ENCODE measurements at places on chromosomes 2 and 18. TPM values are rescaled to one million over a fixed set of nuclear protein-coding genes. Genes with fewer than 3 reads are reported as not detected.

Gene OTOS
- total RNA-seq = not detected

- no peak for DNase-seq
- no peaks in the 10 kb centered on the region for H3K27me3 ChIP-seq
- no peak overlapping the region for H3K27ac ChIP-seq
- H3K4me1 ChIP-seq = no peaks in the 10 kb centered on the region
- no peak overlapping the region for H3K4me3 ChIP-seq
These were observed 386.5 kb downstream of the DLGAP1 start for GRCh38 chr18:4068552-4069158.

Gene PDCL3
- 13.3 TPM for total RNA-seq

Gene C1QL2
- not detected for total RNA-seq

- H3K27ac ChIP-seq = no peak overlapping the region
- H3K36me3 ChIP-seq = no peaks in the 10 kb centered on the region
- peak; percentile 25 for DNase-seq
- H3K4me3 ChIP-seq = no peak overlapping the region
These were observed 54.9 kb upstream of the MAP2 start for GRCh38 chr2:209368914-209369313.

Gene ST8SIA5
- total RNA-seq = under 0.01 TPM

GRCh38 chr2:64000630-64001381, 18.4 kb downstream of the VPS54 start:
- no peaks in the 10 kb centered on the region for H3K36me3 ChIP-seq
- H3K27ac ChIP-seq = no peak overlapping the region
- no peak for DNase-seq
- no peaks in the 10 kb centered on the region for H3K27me3 ChIP-seq

DNA sequence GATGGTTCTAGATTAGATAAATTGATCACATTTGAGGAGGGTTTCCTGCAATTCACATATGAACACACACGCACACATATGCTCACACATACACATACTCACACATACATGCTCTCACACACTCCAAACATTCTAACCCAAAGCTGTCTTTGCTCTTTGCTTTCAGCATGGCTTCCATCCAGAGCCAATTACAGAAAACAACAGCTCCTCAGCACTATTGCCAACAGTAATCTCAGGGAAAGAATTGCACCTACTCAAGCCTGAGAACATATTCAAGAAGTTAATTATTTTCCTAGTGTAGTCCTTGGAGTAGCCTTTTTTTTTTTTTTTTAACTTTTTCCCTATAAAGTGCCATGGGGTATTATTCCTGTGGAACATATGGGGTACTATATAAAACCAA, 246.9 kb upstream of the PARD3B start:
- H3K36me3 ChIP-seq = no peaks in the 10 kb centered on the region
- no peak overlapping the region for H3K4me3 ChIP-seq
- no peaks in the 10 kb centered on the region for H3K27me3 ChIP-seq
- DNase-seq = no peak

DNA sequence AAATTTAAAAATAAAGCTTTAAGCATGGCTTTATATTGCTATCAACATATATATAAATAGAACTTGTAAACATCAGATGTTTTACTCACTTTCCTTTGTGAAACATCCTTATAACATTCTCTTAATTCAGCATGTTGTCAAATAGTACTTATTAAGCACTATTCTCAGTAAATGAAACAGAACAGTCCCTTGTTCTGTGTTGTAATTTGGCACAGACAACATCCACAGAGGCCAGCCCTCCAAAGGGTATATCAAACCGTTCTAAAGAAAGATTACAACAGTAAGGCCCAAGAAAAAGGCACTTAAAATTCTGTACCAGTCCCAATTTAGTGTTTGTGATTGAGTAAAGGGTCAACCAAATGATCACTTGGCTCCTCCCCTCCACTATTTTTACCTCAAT, 46.0 kb downstream of the GAREM1 start:
- DNase-seq = no peak
- H3K27me3 ChIP-seq = no peaks in the 10 kb centered on the region
- no peaks in the 10 kb centered on the region for H3K36me3 ChIP-seq

- H3K4me1 ChIP-seq = peaks cover 34% of the 10 kb centered on the region
- H3K36me3 ChIP-seq = no peaks in the 10 kb centered on the region
- no peaks in the 10 kb centered on the region for H3K27me3 ChIP-seq
- DNase-seq = no peak
- no peak overlapping the region for H3K4me3 ChIP-seq
- H3K27ac ChIP-seq = no peak overlapping the region
These were observed 30.5 kb downstream of the HPCAL1 start for GRCh38 chr2:10333247-10333613.

DNA sequence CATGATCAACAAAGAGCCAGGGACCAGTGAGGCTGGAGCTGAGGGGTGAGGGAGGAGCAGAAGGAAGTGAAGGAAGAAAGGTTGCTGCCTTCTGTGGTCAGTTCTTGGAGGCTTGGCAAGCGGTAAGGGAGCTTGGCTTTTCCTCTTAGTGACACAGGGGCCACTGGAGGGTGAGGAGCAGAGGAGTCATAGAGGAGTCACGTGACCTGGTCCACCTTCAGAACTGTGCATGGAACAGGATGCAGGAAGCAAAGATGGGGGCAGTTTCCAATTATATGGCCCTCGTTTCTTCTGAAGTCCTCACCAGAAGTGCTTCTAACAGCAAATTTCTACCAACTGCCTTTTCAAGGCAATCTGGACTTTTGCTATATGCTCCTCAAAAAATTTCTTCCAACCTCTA, 326.9 kb upstream of the SMIM21 start:
- no peak overlapping the region for H3K27ac ChIP-seq
- no peaks in the 10 kb centered on the region for H3K4me1 ChIP-seq
- DNase-seq = no peak
- H3K36me3 ChIP-seq = no peaks in the 10 kb centered on the region
- no peaks in the 10 kb centered on the region for H3K27me3 ChIP-seq

GRCh38 chr2:25243995-25244394, 75.6 kb upstream of the POMC start:
- H3K36me3 ChIP-seq = peaks cover 57% of the 10 kb centered on the region
- no peaks in the 10 kb centered on the region for H3K4me1 ChIP-seq
- peak; percentile 27 for DNase-seq
- H3K27me3 ChIP-seq = no peaks in the 10 kb centered on the region

Gene PCARE
- not detected for total RNA-seq

DNA sequence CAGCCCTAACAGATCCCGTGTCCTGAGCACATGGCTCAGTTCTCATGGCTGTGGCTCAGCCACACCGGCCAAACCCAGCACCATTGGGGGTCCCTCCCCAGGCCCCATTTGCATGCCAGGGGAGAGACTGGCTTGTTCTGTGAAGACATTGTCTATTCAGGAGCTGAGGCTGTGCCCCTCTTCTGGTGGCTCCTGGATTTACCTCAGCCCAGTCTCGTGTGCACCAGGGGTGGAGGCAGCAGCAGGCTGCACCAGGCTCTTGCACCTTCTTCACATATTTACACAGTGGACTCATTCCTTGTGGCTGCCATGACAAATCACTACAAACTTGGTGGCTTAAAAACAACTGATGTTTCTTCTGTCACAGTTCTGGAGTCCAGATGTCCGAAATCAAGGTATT, 92.4 kb upstream of the ITGA6 start:
- no peaks in the 10 kb centered on the region for H3K36me3 ChIP-seq
- H3K27ac ChIP-seq = no peak overlapping the region
- H3K4me3 ChIP-seq = no peak overlapping the region
- H3K4me1 ChIP-seq = peaks cover 16% of the 10 kb centered on the region

- no peak overlapping the region for H3K27ac ChIP-seq
- DNase-seq = no peak
- no peak overlapping the region for H3K4me3 ChIP-seq
- no peaks in the 10 kb centered on the region for H3K27me3 ChIP-seq
These were observed 1915.0 kb upstream of the CELF4 start for GRCh38 chr18:39480494-39481195.

GRCh38 chr2:54477896-54478295, 21.8 kb downstream of the SPTBN1 start:
- no peak overlapping the region for H3K4me3 ChIP-seq
- H3K4me1 ChIP-seq = peaks cover 7% of the 10 kb centered on the region
- no peak for DNase-seq
- no peaks in the 10 kb centered on the region for H3K36me3 ChIP-seq
- H3K27me3 ChIP-seq = no peaks in the 10 kb centered on the region

Gene CREG2
- total RNA-seq = 0.36 TPM

- no peak overlapping the region for H3K4me3 ChIP-seq
- no peaks in the 10 kb centered on the region for H3K36me3 ChIP-seq
- peak overlapping the region; percentile 95 for H3K27ac ChIP-seq
- no peaks in the 10 kb centered on the region for H3K27me3 ChIP-seq
- H3K4me1 ChIP-seq = peaks cover 21% of the 10 kb centered on the region
- no peak for DNase-seq
These were observed 7.7 kb upstream of the TXNDC2 start for GRCh38 chr18:9878095-9878494.

DNA sequence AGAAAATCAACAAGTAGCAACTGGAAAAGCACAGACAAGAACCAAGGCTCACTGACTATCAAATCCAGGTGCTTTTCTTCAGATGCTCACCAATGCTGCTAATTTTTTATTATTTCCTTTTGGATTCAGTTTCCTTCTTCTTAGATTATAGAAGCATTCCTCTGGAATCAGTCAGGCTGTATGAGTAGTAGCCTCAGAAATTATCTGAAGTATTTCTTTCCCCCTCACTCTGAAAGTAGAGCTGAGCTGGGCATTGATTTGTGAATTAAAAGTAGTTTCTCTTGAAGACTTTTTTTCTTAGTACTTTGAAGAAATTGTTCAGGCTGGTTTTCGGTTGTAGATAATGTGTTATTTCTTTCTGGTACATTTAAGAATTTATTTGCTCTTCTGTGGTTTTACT, 273.7 kb downstream of the NOL4 start:
- no peak overlapping the region for H3K27ac ChIP-seq
- H3K4me1 ChIP-seq = no peaks in the 10 kb centered on the region
- no peak for DNase-seq
- no peaks in the 10 kb centered on the region for H3K27me3 ChIP-seq
- no peak overlapping the region for H3K4me3 ChIP-seq

Gene SLC30A3
- total RNA-seq = under 0.01 TPM

DNA sequence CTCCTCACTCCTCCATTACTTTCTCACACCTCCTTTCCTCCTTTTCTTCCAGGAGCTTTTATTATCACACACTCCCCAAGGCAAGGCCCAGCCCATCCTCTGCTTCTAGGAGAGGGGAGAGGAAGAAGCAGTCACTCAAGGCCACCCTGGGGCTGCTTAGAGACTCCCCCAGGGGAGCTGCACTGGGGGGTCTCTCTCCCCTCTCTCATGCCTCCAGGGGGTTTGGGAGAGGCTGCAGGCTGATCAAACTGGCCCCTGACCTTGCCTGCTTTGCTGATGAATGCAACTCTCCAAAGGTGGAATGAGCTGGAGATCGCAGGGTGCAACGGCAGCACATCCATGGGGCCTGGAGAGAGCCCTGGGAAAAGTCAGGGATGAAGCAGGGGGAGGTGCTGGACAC, 216.9 kb downstream of the CELF4 start:
- H3K4me3 ChIP-seq = no peak overlapping the region
- DNase-seq = peak; percentile 62
- H3K27me3 ChIP-seq = peaks cover 7% of the 10 kb centered on the region
- no peaks in the 10 kb centered on the region for H3K36me3 ChIP-seq

DNA sequence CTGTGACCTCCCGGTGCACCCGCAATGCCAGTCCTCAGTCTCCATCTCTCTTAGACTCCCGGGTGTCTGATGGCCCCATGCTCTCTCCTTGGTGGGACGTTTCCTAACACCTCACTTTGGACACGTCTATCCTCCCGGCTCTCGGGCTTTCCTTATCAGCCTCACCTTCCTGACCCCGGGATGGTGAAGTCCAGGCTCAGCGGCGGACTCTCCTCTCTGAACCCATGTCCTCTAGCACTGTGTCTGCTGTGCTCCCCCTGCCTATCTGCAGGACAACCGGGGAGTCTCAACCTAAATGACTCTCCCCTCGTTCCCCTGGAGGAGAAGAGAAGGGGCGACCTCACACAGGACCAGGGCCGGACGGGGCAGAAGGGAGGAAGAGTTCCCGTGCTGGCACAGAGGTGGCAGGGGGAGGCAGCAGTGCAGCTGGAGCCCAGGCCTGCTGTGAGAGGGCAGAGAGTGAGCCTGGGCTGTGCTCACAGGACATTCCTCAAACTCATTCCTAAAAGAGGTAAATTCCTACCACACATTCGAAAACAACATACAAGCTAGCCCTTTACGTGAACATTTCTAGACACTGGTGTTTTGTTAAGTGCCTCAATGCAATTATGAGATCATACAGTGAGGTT, 41.9 kb downstream of the MBP start:
- H3K27me3 ChIP-seq = peaks cover 2% of the 10 kb centered on the region
- H3K4me1 ChIP-seq = peaks cover 7% of the 10 kb centered on the region
- no peaks in the 10 kb centered on the region for H3K36me3 ChIP-seq

- H3K4me1 ChIP-seq = no peaks in the 10 kb centered on the region
- H3K27ac ChIP-seq = no peak overlapping the region
- H3K4me3 ChIP-seq = no peak overlapping the region
These were observed 30.6 kb upstream of the RPRM start for GRCh38 chr2:153509133-153509532.

Gene ADD2
- total RNA-seq = not detected

DNA sequence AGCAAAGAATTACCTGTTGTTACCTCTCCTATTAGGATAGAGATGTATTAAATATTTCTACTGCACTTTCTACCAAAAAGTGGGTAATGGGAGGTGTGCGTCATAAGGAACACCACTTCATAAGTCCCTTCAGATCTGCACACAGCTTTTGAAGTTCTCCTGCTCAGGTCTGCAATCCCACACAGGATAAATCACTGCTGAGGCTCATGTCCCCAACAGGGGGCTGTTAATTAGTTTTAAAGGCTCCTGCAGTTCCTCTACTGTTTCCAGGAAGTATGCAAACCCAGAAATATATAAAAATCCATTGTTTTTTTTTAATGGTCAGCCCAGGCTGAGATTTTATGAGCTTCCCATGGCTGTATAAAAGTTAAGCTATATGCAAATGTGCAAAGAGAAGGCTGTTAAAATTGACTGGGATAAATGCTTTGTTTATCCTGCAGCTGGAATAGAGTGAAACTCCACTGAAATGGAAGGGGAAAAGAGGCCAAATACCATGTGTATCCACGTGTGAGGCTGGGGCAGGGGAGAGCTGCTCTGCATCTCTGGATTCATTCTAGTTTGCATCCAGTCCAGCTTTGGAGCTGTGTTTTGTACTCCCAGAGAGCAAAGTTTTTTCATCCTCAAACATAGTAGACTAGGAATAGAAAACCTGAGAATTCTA, 903.7 kb downstream of the TDRD15 start:
- no peaks in the 10 kb centered on the region for H3K27me3 ChIP-seq
- no peaks in the 10 kb centered on the region for H3K36me3 ChIP-seq
- no peaks in the 10 kb centered on the region for H3K4me1 ChIP-seq

Gene SRD5A2
- total RNA-seq = not detected

DNA sequence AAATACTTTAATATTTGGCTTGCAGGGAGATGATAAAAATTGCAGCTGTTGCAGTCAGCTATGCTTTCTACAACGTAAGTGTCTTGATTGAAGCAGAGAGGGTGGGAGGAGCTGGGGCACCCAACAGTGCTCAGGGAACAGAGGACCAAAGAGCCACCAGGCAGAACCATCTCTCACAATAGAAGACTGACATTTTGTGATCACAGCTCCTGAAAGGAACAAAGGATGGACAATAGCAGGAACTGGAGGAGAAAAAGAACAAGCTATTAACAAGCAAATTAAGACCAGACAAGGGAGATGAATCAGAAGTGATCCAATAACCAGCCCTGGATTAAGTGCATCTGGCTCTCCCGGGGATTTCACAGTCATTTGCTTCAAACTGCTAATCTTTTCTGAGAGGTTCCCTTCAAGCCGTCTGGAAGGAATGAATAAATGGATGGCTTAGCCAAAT, 65.7 kb upstream of the SMAD2 start:
- H3K27me3 ChIP-seq = peaks cover 6% of the 10 kb centered on the region
- H3K4me1 ChIP-seq = no peaks in the 10 kb centered on the region
- H3K36me3 ChIP-seq = no peaks in the 10 kb centered on the region
- no peak overlapping the region for H3K4me3 ChIP-seq
- DNase-seq = no peak
- H3K27ac ChIP-seq = no peak overlapping the region

Gene EVX2
- under 0.01 TPM for total RNA-seq
